ENCODE measurements at places on chromosomes 7 and 10.

- no peak for DNase-seq
Observed at GRCh38 chr7:110779339-110779738, 311.6 kb upstream of the LRRN3 start.

GRCh38 chr10:124640538-124641231 is 103.5 kb downstream of the FAM53B start:
- no peak for DNase-seq

DNA sequence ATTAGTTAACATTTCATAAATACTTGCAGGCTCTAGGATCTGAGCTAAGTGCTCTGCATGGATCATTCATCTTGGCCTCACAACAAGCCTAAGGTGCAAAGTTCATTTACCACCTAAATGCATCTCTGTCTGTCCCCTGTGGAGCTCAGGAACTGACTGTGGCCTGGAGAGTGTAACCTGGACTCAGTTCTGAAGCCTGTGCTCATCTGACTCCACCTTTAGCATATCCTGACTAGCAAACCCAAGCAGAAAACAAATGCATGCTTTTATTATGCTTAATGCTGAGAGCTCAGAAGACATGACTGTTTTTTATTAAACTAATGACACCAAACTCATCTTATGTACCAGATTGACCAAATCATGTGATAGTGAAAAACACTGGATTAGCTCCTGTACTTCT is 245.6 kb upstream of the INHBA start:
- no peak for DNase-seq

DNA sequence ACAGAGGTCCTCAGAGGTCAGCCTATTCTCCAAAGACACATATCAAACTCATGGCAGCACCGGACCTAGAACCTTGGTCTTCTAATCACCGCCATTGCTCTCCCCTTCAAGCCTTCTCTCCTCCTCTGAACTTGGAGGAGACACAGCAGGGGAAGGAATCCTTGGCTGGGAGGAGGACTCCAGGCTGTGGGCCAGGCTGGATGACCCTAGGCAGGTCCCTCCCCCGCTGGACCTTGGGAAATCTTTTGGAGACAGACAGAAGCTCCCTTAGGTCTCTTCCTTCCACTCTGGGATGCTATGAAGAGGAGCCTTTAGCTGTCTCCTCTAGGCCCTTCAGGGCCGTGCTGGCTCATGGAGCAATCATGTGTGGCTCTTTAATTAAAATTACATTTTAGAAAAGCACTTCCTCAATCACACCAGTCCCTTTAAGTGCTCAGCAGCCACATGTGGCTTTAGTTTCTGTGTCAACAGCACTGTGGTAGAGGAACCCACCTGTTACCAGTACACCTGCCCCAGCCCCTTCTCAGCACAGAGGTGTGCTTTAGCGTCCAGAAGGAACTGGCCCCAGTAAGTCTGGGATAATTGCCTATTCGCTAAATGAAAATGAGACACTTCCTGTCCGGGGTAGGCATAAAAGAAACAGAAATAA is 238.2 kb downstream of the CELF2 start:
- no peak for DNase-seq

- peak; percentile 79 for DNase-seq
Observed at GRCh38 chr10:124741281-124741921, 2.8 kb downstream of the FAM53B start.

GRCh38 chr10:90458054-90458453 is 399.8 kb downstream of the HTR7 start:
- peak; percentile 48 for DNase-seq

GRCh38 chr7:148419856-148420832 is 170.4 kb upstream of the C7orf33 start:
- DNase-seq, result no peak

- no peak for DNase-seq
Observed at GRCh38 chr7:4724648-4725013, 42.5 kb downstream of the FOXK1 start.

DNA sequence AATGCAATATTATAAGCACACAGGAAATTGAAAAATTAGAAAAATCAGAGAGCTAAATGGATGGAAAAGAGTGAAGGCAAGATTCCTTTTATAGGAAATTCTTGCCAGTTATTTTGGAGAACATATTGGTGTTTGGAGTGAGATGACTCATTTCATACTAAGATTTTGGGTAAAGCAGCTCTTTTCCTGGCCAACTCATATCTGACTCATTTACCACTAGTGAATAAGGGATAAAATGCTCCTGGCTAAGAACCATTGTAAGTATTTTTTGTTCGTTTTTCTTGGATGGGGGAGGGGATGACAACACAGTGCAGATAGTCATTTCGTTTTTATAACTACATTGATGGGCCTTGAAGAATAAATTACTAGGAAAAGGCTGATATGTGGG is 139.3 kb downstream of the TWIST1 start:
- DNase-seq, result no peak

DNA sequence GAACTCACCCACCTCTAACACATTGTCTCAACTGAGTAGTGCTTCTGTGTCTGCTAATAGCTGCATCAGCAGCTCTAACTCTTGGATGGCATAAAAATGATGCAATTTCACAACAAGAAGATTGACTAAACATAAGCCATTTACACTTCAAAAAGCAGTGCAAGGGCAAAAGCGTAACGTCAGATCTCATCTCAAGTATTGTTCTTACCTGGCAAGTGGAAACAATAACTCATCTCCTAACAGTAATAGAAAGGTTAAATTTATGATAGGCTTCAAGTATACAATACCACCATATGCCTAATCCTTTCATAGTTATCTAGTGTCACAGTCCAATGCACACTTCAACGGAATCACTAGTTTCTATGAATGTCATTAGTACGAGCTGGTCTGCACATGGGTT is 14.8 kb downstream of the TPK1 start:
- peak; percentile 30 for DNase-seq

GRCh38 chr7:129742256-129742655 is 130.7 kb downstream of the NRF1 start:
- DNase-seq, result no peak

DNA sequence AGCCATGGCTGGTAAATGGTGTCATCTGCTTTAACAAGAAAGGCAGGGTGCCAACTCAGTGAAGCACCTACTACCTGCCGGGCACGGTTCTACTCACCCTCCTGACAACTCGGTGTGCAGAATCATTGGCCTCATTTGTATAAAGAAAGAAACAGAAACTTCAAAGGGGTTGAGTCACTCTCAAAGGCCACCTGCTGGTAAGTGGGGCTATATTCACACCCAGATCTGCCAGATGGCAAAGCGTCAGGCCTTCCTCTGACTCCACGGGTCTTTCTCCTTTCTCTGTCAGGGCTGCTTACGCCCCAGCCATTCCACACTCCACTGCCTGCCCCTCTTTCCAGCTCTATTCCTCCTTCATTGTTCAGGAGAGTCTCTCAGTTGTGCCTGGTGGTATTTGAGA is 309.2 kb downstream of the GFRA1 start:
- no peak for DNase-seq

DNA sequence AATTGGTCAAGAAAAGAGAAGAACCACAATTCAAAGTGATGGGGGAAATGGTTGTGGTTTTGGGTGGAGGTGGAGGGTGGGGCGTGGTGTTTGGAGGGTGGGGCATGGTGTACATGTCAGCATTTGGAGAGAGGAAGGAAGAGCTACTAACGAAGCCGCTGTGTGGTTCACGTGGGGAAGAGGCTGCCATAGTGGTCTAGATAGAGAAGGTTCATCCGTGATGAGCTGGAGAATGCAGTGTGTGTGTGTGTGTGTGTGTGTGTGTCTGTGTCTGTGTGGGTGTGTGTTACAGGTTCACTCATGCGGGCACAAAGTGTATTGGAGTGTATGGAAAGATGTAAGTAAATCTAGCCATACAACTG is 6.1 kb upstream of the VCL start:
- DNase-seq, result no peak

DNA sequence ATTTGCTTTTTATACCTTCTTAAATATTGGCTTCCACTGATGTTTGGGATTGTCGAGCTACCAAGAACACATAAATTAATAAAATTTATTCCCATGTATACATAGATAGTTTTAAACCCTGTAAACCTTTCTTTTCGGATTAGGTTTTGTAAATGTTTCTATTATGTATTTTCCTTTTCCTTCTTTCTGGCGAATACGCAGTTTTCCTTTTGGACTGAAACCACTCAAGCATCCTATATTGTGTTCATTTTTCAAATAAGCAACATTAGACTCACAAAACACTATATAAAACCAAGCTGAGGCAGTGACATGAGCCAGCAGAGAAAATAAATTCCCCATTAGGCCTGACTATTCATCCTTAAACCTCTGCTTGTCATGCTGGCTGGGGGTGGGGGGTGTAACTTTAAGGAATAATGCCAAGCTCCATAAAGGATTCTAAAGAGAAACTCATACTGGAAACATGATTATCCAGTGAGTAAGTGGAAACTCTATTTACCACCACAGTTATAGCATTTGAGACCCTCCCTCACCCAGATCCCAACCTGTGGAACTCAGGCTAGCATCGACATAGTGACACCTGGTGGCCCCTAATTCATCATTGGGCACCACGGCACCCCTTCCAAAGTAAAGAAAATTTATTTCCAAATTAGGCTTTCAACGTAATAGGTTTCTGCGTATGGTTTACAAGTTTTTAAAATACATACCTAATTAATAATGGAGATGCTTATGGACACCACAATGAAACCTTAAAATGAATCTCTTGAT is 86.5 kb upstream of the CELF2 start:
- no peak for DNase-seq

DNA sequence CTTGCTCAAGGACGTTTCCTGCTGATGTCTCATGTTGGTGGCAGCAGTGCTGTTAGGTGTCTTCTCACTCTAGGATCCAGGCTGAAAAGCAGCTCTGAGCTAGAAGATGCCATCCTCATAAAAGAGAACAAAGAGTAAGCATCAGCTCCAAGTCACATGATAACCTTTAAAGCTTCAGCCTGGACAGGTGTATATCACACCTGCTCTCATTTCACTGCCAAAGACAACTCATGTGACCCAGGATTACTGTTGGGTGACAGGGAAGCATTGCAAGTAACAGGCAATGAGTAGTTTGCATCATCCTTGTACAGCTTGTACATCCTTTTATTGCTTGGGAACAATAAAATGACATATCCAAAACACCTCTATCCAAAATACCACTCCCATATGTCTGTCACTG is 423.4 kb upstream of the DPP6 start:
- DNase-seq, result no peak

DNA sequence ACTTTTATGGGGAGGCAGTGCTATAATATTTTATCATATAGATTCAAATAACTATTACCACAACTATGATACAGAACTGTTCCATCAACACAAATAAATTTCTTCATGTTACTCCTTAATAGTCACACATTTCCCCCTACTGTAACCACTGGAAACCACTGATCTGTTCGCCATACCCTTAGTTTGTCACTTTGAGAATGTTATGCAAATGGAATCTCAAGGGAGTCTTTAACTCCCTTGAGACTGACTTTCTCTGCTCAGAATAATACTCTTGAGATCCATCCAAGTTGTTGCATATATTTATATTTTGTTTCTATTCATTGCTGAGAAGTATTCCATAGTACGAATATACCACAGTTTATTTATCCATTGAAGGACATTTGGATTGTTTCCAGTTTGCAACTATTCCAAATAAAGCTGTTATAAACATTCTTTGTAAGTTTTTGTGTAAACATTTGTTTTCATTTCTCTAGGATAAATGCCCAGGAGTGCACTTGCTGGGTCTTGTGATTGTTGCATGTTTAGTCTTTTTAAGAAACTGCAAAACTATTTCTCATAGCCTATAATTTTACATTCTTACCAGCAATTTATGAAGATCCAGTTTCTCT is 19.7 kb upstream of the PON2 start:
- DNase-seq, result no peak

- DNase-seq, result no peak
Observed at GRCh38 chr10:78066012-78066411, 32.3 kb downstream of the RPS24 start.

DNA sequence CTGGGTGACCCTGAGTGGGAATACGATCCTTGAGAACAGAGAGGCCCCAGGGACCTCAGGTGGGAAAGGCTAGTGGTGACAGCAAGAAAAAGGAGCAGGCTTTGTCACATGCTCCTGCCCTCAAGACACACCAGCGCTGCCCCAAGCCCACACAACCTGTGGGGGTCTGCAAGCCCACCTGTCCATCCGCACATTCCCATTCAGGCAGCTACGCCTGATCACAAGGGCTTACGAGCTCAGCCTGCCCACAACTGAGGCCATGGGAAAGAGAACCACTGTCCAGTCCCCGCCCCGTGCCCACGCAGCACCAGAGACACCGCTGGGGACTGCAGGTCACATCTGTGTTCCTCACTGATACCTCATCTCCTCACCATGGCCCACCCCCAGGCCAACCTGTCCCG is 26.7 kb downstream of the EBF3 start:
- DNase-seq, result no peak

DNA sequence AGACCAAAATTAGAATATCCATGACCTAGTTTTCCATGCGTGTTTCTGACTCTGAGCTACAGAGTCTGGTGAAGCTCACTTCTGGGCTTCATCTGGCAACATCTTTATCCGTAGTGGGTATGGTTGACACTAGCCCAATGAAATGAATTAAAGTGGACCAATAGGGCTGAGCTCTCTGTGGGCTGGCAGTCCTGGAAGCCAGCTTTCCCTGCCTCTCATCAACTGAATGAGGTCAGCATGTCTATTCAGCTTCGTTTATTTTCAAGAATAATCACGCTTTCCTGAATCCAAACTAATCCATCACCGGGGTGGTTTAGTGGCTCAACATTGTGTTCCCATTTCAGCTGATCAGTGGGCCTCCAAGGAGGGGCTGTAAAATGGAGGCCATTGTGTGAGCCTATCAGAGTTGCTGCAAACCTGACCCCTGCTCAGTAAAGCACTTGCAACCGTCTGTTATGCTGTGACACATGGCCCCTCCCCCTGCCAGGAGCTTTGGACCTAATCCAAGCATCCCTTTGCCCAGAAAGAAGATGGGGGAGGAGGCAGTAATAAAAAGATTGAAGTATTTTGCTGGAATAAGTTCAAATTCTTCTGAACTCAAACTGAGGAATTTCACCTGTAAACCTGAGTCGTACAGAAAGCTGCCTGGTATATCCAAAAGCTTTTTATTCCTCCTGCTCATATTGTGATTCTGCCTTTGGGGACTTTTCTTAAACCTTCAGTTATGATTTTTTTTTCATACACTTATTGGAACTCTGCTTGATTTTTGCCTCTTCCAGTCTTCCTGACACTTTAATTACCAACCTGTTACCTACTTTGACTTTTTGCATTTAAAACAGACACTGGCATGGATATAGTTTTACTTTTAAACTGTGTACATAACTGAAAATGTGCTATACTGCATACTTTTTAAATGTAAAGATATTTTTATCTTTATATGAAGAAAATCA is 35.5 kb downstream of the CAV1 start:
- DNase-seq, result no peak

- DNase-seq, result no peak
Observed at GRCh38 chr7:84176716-84177115, 17.9 kb downstream of the SEMA3A start.

GRCh38 chr7:90396420-90396819 is 6.8 kb upstream of the CLDN12 start:
- DNase-seq, result no peak

All from NCI-H526 (cell line).